ENCODE measurements at places on chromosomes 3 and 15.
A peak's percentile ranks its signal among the peaks of the same experiment; 100 is the strongest.

DNA sequence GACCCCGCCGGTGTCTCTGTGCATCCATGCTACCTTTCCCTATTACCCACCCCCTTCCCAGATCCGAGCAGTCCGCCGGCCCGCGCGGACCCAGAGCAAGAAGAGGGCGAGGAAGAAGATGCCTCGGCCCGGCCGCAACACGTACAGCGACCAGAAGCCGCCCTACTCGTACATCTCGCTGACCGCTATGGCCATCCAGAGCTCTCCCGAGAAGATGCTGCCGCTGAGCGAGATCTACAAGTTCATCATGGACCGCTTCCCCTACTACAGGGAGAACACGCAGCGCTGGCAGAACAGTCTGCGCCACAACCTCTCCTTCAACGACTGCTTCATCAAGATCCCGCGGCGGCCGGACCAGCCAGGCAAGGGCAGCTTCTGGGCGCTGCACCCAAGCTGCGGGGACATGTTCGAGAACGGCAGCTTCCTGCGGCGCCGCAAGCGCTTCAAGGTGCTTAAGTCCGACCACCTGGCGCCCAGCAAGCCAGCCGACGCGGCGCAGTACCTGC, 788 bp downstream of the FOXB1 start:
- DNase-seq: peak; percentile 22

- no peak for DNase-seq
These were observed 114.8 kb downstream of the FILIP1L start for GRCh38 chr3:99999536-99999935.

DNA sequence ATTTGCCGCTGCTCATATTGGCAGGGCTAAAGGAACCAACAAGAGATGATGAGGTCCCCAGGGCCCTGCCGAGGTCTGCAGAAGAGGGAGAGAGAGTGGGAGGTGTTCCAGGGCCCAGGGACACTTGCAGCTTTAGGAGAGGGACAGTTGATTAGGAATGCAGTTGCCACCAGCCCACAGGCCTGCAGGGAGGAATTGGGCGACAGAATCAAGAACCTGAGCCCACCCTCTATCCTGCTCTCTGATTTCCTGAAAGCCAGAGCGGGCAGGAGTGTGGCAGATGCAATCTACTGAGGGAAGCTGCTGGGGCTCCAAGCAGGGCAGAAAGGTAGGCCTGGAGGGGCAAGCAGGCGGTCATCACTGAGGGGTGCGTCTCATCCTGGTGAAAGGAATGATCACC, 12.1 kb upstream of the PRR23E start:
- no peak for DNase-seq

- no peak for DNase-seq
These were observed 32.8 kb downstream of the FBLN2 start for GRCh38 chr3:13581485-13582365.

DNA sequence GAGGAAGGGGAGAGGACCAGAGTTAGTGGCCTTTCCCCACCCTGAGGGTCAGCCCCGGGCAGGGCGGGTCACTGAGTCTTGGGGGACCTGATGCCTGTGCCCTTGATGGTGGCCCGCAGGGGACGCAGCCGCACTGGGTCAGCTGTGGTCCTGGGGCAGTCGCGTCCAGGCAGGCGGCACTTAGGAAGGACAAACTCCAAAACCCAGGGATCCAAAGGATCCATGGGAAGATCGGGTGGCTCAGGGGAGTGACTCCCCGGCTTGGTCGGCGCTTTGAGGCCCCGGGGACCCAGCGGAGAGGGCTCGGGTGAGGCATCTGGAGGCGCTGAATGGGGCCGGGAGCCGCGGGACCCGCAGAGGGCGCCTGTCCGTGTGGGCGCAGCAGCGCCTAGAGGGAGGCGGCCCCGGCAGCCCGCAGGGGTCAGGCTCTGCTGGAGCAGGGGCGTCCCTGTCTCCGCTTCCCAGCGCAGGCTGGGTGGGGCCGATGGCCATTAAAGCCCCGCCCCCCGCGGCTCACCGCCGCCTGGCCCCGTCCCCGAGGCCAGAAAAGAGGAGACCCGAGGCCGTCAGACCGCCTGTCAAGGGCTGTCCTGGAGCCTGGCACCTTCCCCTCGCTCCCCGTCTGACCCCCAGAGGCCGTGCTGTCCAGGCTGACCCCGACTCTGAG, 17.5 kb downstream of the CIDEC start:
- peak; percentile 17 for DNase-seq

DNA sequence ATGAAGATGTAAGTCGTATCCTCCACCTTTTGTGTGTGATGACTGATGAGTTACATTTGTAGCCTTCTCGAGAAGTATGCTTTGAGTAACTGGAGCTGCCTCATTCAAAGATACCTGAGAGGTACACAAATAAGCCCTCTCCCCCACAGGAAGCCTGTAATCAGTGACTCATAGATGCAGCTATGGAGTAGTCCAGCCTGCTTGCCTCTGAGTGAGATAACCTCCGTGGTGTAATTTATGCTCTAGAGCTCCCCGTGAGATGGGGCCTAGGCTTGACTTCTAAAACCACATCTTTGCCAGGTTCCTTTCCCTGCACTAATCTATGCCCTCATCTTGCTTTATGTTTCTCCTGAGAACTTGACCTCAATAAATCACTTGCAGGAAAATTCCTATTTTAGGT, 291.7 kb downstream of the SUCLG2 start:
- no peak for DNase-seq

DNA sequence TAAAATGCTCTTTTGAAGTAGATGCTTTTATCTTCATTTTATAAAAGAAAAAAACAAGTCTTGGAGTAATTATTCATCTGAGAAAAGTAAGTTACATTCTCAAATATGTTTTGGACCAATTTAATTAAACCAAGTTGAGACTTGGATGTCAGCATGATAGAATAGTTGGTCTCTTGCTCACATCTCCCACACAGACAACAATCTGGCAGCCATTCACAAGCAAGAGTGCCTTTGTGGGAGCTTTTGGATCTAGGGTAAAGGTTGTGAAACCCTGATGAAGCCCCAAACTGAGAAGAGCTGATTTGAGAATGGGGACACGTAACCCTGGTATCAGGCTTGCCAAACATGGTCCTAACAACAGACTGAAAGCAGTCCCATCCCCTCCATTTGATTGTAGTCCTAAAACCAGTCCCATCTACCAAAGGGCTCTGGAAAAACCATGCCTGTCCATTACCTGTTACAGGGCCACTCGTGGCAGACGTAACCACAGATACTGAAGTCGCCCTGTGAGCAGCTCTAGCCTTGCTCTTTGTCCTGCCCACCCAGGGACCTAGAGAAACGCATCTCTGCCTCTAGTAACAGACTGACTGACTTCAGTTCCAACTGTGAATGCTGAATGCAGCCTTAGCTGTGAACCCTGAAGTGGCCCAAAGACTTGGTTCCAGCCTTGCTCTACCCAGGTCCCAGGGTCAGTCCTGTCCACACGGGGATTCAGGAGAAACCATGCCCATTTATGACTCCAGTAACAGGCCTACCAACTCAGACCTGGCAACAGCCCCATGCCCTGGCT, 145.5 kb upstream of the SYNPR start:
- DNase-seq: no peak

GRCh38 chr3:196198771-196199753, 12.1 kb downstream of the ZDHHC19 start:
- DNase-seq: no peak

GRCh38 chr3:53940623-53941022, 49.0 kb upstream of the SELENOK start:
- DNase-seq: no peak

DNA sequence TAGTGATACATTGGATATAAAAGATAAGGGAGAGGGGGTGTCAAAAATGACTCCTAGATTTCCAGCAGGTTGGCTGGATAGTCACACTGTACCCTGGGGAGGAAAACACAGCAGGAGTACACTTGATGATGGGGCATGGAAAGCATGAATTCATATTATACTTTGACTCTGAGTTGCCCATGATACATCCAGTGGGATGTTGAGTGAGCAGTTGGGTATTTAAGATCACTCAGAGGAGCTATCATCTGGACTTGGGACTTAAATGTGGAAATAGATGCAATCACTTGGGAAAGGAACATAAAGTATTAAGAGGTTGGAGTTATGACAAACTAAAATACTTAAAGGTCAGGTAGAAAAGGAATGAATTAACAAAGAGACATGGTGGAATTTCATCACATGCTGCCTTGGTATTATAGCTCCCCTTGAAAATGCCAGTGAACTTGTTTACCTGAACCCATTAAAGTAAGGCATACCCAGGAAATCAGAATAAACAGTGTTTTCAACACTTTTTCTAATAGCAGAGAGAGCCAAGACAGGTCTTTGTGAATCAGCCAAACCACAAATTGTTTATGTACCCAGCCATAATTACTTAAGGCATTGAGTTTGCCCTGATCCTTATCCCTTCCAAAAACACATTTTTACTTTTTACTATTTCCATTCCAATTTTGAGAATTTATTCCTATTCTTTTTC, 49.9 kb upstream of the ABI3BP start:
- no peak for DNase-seq

DNA sequence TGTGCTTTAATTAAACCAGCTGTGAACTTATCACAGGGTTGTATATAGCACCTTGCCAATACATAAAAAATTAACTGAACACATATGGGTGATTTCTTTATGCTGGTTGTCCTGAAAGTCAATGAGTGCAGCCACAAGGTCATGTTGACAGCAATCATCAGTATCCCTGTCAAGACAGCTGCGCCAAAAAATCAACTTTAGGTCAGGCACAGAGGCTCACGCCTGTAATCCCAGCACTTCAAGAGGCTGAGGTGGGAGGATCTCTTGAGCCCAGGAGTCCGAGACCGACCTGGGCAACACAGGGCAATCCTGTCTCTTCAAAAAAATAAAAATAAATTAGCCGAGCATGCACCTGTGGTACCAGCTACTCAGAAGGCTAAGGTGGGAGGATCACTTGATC, 707.3 kb downstream of the SI start:
- DNase-seq: no peak

- no peak for DNase-seq
These were observed 47.7 kb downstream of the UMPS start for GRCh38 chr3:124777762-124778470.

DNA sequence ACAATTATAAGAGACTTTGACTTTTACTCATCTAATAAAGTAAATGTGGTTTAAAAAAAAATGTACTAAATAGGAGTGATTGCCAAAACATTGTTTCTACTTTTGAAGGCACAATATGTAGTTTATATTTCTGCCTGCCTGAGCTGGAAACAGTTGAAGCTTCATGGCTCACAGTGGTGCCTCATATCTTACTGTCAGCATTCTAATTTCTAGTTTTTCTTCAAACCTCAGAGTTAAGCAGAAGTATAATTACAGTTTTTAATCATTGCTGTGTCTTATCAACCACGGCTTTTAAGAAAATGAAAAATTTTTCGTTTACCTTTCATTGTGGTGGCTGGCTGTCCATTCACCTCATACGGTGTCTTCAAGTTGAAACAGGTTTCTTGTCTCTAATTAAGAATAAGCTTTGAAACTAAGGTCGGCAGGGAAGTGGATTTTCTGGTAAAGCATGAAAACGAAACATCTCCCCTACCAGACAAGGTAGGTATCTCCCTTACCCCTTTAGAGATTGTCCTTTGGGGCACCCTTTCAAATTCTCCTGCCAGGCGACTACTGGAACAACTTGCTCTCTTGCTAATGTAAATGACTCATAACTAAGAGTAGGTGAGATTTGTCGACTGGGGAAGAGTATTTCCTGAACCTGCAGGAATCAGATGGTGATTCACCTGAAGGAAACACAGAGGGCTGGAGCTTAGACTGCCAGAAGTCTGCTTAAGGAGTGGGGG, at the start of gene GPR87:
TSS of gene GPR87 (minus strand) at position 554 of the 725 bp plus-strand sequence. CDS start 16,720 bp downstream, outside the sequence.
- no peak for DNase-seq

DNA sequence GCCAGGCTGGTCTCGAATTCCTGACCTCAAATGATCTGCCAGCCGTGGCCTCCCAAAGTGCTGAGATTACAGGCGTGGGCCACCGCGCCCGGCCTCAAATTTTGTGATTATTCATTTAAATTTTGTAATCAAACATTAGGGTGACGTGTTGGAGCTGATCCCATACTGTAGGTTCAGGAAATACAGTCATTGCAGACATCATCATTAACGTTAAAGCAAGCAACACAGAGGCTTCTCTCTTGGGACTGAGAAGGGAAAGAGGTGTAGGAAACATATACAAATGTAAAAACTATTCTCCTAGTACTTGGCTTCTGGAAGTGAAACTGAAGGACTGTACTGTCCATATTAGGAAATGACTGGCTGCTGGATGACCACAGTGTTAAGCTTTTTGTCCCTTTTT, 11.1 kb upstream of the ARID3B start:
- DNase-seq: no peak

DNA sequence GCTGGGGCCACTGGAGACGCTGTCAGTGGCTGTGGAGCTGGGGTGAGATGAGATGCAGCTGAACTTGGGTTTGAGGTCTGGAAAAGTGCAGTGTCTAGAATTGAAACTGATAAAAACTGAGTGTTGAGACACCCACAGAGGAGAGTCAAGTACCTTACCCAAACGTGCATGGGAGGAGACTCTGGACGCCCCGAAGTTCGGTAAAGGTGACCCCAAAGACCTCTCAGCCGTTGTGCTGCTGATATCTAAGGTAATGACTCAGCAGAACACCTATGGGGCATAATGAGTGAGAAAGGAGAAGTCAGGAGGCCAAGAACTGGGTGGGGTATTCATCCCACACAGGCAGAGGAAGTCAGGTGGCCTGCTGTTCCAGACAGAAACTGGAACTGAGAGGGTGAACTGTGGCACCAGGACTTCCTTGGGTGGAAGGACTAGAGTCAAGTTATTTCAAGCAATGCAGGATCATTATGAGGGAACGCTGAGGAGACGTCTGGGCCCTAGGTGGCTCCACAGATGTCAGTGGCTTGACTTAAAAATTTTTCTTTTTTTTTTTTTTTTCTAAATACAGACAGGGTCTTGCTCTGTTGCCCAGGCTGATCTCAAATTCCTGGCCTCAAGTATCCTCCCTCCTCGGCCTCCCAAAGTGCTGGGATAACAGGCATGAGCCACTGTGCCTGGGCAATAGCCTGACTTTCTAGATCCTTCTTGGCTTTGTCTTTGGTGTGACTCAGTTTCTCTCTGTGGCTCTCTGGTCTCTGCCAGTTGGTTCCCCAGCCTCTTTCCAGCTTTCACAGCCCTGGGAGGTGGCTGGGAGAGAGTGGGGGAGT, 67.6 kb upstream of the GCNT3 start:
- no peak for DNase-seq

- no peak for DNase-seq
These were observed 17.7 kb downstream of the RBP1 start for GRCh38 chr3:139521816-139522215.

GRCh38 chr3:191269289-191270085, 59.7 kb upstream of the CCDC50 start:
- no peak for DNase-seq

- DNase-seq: no peak
These were observed 36.5 kb downstream of the ADAMTS9 start for GRCh38 chr3:64651303-64651702.

DNA sequence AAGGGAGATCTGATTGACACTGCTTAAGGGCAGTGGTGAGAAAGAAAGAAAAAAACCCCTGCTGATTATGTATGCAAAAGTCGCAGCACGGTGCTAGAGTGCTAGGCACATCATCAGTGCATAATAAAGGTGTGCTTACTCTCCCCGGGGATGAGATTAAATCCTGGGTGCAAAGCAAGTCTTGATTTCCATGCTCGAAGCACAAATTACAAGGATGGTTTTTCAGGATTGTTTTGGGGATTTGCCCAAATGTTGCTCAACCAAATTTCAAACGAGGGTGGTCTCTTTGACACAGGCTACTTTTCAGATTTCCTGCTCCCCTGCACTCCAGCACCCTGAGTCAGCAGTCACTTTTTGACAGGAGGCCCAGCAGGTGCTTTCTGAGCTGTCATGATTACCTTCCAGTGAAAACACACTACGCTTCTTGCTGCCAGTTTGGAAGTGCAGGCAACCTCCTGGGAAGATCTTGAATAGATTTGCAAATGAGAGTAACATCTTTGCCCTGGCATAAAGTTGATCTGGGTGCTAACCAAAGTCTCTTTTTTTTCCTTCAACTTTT, 167.5 kb upstream of the TRIM42 start:
- no peak for DNase-seq

GRCh38 chr3:33313331-33313730, 36.1 kb downstream of the FBXL2 start:
- DNase-seq: no peak
